Effector CD8-positive, alpha-beta T cell (primary cell): ENCODE measurements at places on chromosomes 2 and 18.

DNA sequence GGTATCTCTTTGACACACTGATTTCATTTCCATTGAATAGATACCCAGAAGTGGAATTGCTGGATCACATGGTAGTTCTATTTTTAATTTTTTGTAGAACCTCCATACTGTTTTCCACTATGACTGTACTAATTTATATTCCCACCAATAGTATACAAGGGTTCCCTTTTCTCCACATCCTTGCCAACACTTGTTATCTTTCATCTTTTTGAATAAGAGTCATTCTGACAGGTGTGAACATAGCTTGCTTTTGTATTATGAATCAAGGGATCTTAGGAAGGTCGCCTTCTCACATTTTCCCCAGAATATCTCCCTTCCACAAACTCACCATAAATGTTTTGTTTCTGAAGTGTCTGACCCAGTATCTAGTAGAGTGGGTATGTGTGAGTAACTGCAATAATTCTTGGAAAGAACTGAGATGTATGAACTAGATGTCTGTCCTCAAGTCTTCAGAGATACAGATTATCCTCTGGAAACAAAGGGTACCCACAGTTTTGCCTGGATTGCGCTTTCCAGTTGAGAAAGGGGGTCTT lies 17.1 kb upstream of the SP3 start:
- no peak for DNase-seq

GRCh38 chr2:190413421-190413820 lies 5.3 kb downstream of the MFSD6 start:
- no peak for DNase-seq

DNA sequence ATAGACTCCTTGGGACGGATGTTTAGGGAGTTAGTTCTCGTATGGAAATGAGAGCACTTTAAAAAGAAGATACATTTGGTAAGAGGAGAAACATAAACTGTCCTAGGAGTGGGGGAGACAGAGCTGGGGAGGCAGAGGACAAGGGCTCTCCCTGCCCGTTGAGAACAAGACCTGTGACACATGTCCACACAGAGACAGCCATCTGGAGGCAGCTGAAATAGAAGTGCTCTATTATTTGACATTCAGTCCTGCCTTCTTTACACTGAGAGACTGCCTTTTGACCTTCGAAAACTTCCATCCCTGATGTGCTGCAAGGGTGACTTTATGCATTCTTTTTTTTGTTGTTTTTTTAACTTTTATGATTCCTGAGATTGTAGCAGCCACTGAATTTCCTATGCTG lies 150.1 kb downstream of the UXS1 start:
- DNase-seq: no peak

DNA sequence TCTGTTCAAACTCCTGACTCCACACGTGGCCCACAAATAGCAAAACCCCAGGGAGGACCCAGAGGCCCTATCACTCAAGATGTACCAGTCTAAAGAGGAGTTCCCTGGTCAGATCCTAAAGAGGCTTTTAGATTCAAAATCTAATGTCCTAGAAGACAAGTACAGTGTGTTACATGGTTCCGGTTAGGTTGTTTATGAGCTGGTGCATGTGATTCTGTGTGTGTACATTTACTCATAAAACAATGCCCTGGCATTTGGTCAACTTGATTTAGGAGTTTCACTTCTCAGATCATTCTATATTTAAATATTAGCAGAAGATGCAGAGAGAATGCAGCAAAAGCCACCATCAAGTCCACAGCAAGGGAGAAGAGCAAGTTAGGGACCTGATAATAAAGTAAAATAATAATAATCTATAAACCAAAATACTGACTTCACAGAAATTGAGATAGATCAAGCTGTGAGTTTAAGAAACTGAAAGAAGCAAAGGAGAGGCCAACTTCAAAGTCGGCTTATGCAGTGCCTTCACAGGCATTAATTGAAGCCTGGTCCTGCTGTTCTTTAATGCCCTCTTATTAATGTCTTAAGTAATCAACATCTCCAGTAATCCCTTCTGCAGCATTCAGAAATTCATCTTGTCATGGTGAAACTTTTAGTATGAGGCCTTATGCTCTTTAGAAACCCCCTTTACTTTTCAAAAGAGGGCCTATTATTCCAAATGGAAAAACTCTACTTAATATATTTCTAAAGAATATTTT lies 4.2 kb upstream of the AP1S3 start:
- no peak for DNase-seq

GRCh38 chr2:170771421-170771937 lies 1.3 kb downstream of the ERICH2 start:
- no peak for DNase-seq

GRCh38 chr2:223768179-223768578 lies 69.2 kb downstream of the AP1S3 start:
- no peak for DNase-seq

- DNase-seq: no peak
Observed at GRCh38 chr2:231929961-231930592, 3.9 kb upstream of the NPPC start.

DNA sequence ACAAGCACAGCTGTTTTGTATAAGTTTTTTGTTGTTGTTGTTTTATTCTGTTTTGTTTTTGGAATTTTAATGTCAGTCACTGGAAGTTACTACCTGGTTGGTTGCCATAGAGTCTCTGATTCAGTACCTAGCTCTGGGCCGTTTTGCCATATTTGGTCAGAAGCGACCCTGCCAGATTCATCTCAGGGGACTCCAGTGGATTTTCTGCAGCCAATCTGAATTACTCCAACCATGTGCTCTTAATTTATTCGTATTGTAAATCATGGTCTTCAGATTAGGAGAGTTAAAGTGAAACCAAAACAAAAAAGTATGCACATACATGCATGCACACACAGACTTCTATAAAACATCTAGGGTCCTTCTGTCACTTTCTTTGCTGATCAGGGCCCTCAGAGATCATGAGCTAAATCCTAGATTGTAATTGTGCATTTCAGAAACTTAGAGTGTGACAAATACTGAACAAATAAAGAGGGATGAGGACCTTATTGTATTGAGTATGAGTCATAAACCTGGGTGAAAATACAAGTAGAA lies 317.4 kb upstream of the UBE2E3 start:
- no peak for DNase-seq

- DNase-seq: no peak
Observed at GRCh38 chr2:13488965-13489364, 772.2 kb downstream of the TRIB2 start.

GRCh38 chr2:183186296-183186695 lies 62.1 kb downstream of the NUP35 start:
- DNase-seq: no peak

- DNase-seq: no peak
Observed at GRCh38 chr2:132668189-132668823, 1.7 kb downstream of the LYPD1 start.

GRCh38 chr2:26326514-26326913 lies 19.4 kb upstream of the SELENOI start:
- no peak for DNase-seq

DNA sequence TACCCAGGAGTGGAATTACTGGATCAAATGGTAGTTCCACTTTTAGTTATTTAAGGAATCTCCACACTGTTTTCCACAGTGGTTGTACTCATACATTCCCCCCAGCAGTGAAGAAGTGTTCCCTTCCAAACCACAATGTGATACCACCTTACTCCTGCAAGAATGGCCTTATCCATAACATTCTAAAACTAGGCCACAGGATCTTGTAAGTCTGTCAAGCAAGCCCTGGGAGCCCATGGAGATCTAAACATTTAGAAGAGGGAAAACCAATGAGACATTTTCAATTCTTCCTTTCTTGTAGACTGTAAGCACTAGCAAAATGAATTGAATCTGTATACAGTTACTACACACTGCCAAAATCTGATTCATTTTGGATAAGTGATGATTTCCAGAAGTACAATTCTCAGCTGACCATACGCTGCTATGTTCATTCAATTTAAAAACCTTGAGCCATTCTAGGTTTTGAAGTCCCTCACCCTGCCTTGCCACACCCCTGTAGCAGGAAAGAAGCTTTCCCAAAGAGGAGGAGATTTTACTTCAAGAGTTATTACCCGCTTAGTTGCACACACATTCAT lies 149.1 kb downstream of the SLC8A1 start:
- no peak for DNase-seq

GRCh38 chr2:40004336-40004735 lies 225.3 kb upstream of the THUMPD2 start:
- no peak for DNase-seq

DNA sequence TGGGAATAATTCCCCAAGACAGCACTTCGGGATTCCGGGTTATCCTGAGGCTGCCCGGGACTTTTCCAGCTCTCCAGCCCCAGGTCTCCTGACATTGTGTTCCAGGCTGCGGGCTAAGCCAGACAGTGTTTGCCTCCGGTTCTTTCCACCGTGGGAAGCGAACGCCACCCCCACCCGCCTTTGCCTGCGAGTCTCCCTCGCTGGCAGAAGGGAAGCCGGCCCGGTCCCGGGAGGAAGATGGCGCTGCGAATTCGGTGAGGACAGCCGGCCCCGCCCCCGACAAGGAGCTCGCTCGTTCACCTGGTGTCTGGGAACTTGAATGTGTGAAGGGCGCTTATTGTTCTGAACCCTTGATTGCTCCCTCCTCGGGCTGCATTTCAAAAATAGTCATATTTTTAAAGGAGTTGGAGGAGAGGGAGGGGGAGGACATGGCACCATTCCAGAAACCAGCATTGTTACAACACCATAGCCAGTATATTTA lies 2.9 kb downstream of the LRATD1 start:
- no peak for DNase-seq

- no peak for DNase-seq
Observed at GRCh38 chr2:1988049-1988448, 243.7 kb upstream of the PXDN start.

DNA sequence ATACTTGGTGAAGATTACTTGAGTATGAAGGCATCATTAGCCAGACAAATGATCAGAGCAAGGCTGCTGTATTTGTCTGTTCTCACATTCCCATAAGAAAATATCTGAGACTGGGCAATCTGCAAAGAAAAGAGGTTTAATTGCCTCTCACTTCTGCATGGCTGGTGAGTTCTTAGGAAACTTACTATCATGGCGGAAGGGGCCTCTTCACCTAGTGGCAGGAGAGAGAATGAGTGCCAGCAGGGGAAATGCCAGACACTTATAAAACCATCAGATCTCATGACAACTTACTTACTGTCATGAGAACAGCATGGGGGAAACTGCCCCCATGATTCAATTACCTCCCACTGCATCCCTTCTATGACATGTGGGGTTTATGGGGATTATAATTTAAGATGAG lies 452.3 kb downstream of the GALR1 start:
- DNase-seq: no peak

DNA sequence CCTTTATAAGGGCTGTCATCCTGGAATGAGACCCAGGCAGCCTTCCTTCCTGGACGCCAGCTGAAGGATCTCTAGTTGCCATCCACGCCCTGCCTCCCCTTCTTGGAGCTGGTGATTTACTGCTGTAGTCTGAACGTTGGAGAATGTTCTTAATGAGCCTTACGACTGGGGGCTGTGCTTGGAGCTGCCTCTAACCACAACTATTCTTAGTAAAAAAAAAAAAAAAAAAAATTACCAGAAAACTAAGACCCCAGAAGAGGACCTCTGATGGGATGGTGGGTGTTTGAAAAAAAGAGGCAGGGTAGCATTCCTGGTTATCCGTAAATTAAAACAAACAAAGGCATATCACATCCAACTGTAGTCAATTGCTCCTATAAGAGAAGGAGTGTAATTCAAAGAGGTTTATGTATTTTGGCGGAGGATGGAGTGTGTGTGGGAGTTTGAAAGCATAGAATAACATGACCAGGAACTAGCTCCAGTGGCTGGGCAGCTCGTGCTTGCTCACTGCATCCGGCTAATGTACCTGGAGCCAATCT lies 105.4 kb downstream of the QPCT start:
- DNase-seq: no peak

GRCh38 chr2:226788064-226788463 lies 11.6 kb downstream of the IRS1 start:
- no peak for DNase-seq

DNA sequence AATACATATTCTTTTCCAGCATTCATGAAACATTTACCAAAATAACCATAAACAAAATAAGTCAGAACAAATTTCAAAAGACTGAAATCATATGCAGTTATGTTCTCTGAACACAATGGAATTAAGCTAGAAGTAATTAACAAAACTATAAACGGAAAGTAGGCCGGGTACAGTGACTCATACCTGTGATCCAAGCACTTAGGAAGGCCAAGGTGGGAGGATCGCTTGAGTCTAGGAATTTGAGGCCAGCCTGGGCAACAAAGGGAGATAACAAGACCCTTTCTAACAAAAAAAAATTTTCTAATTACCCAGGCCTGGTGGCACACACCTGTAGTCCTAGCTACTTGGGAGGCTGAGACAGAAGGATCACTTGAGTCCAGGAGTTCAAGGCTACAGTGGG lies 14.9 kb downstream of the ATAD2B start:
- DNase-seq: no peak
